Stimulated activated CD4-positive, alpha-beta T cell treated with anti-CD3 and anti-CD28 coated beads, Interleukin-2, amount 100 ng/mL, for 24 hours (primary cell): ENCODE measurements at places on chromosomes 7 and 10.

- DNase-seq: no peak
These were observed 991 bp downstream of the SEMA4G start for GRCh38 chr10:100970076-100970913.

DNA sequence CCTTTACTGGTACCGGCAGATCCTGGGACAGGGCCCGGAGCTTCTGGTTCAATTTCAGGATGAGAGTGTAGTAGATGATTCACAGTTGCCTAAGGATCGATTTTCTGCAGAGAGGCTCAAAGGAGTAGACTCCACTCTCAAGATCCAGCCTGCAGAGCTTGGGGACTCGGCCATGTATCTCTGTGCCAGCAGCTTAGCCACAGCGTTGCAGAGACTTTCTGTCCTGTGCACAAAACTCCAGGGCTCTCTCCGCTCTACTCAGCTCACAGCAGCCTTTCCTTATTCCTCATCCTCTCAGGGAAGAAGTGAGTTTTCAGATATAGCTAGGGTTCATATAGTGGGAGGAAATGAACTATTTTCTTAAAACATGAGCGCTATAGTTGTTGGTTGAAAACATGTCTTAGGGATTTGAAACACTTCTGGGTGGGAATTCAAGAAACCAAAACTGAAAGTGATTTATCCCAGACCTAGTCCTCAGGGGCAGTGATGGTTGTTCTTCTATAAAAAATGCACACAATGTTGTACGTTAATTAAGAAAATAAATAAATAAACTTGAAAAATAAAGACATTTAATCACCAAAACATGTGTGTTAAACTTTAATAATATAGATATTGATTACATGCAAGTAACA is 150.2 kb upstream of the PRSS58 start:
- DNase-seq: no peak

DNA sequence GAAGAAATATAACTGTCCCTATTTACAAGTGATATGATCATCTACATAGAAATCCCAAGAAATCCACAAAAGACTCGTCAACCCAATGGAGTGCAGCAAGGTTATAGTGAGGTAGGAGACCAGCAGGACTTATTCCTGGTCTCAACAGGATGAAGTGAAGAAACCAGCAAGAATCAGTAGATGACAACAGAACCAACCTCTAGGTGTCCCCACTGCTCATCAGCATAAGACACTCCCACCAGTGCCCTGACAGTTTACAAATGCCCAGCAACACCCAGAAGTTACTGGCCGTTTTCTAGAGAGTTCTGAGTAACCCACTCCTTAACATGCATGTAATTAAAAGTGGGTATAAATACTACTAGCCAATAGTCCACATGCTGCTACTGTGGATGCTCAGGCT is 470.5 kb upstream of the LRRTM3 start:
- DNase-seq: no peak

- DNase-seq: no peak
These were observed 74.9 kb downstream of the LARP4B start for GRCh38 chr10:856416-857157.

- DNase-seq: no peak
These were observed 531.3 kb upstream of the MKI67 start for GRCh38 chr10:128657548-128657947.

DNA sequence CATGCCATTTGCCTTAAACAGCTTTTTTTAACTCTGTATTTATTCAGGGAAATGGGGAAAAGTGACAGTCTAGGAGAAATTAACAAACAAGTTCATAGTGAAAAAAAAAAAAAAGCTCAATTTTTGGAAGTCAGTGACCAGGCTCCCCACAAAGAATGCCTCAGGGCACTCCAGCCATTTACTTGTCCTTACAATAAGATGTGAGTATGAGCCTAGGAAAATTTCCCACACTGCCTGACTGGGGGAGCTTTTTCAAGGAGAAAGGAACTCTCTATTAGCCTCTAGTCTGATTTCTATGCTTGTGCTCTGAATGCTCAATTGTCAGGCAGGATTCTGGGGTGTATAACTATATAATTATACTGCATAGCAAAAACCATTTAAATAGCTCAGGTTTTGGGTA is 74.9 kb upstream of the NRBF2 start:
- DNase-seq: no peak
